ENCODE measurements at places on chromosomes 12 and 14. TPM values are rescaled to one million over a fixed set of nuclear protein-coding genes. Genes with fewer than 3 reads are reported as not detected.

Gene ISM2
- 0.12 TPM for polyA plus RNA-seq

Gene SYCP3
- polyA plus RNA-seq: 0.07 TPM

Gene KLRC2
- polyA plus RNA-seq: not detected

Gene TMEM63C
- polyA plus RNA-seq: not detected

Gene LBHD2
- not detected for polyA plus RNA-seq

Gene MAP3K9
- polyA plus RNA-seq: 0.17 TPM

Gene RAD9B
- 0.09 TPM for polyA plus RNA-seq

Gene CDC42BPB
- polyA plus RNA-seq: 81.4 TPM

Gene FAM161B
- polyA plus RNA-seq: 1.8 TPM

Gene KIF5A
- polyA plus RNA-seq: 0.09 TPM

Gene EPYC
- not detected for polyA plus RNA-seq

Gene EP400
- 11.4 TPM for polyA plus RNA-seq

Gene RNASE7
- polyA plus RNA-seq: not detected

Gene LRP1-AS
- not detected for polyA plus RNA-seq

Gene CBLN3
- polyA plus RNA-seq: 4.5 TPM

Gene CLEC4C
- polyA plus RNA-seq: not detected

Gene TMEM229B
- not detected for polyA plus RNA-seq

Gene ALDH1L2
- 21.1 TPM for polyA plus RNA-seq

Gene TSHR
- not detected for polyA plus RNA-seq

Gene PLEKHH1
- 0.37 TPM for polyA plus RNA-seq

Gene KRT2
- not detected for polyA plus RNA-seq

Gene TCL1B
- polyA plus RNA-seq: not detected

Measured in IMR-90 (cell line).